ENCODE measurements at places on chromosomes 11 and 22.

- DNase-seq = no peak
Measured at GRCh38 chr11:22808571-22809197, 20.9 kb downstream of the SVIP start.

DNA sequence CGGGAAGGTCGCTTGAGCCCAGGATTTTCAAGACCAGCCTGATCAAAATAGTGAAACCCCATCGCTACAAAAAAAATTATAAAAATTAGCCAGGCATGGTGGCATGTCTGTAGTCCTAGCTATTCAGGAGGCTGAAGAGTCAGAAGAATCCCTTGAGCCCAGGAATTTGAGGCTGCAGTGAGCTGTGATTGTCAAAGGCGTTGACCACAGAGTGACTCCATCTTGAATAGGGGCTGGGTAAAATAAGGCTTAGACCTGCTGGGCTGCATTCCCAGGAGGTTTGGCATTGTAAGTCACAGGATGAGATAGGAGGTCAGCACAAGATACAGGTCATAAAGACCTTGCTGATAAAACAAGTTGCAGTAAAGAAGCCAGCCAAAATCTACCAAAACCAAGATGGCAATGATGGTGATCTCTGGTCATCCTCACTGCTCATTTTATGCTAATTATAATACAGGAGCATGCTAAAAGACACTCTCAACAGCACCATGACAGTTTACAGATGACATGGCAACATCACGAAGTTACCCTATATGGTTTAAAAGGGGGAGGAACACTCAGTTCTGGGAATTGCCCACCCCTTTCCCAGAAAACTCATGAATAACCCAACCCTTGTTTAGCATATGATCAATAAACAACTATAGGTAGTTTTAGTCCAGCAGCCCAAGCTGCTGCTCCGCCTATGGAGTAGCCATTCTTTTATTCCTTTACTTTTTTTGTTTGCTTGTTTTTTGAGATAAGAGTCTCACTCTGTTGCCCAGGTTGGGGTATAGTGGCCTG is 2.8 kb upstream of the RDX start:
- DNase-seq = no peak

GRCh38 chr22:48045369-48045768 is 1282.9 kb downstream of the TBC1D22A start:
- DNase-seq = no peak

GRCh38 chr11:33682446-33682845 is 18.2 kb downstream of the C11orf91 start:
- DNase-seq = no peak

DNA sequence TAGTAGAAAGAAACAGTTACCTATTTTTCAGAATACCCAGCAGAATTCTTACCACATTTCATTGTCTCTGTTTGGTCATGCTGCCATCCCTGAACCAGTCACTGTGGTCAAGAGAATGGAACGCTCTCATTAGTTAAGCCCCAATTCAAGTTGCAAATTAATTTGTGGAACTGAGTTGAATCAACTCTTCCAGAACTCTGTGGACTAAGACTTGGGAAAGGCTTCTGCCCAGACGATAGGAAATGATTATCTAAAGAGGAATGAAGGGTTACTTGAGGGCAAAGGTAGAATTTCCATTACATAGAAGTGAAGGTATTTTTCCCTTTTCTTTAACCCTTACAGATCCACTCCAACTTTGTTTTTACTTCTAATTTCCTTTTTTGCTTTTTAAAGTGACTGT is 286.4 kb downstream of the DYNC2H1 start:
- DNase-seq = no peak

DNA sequence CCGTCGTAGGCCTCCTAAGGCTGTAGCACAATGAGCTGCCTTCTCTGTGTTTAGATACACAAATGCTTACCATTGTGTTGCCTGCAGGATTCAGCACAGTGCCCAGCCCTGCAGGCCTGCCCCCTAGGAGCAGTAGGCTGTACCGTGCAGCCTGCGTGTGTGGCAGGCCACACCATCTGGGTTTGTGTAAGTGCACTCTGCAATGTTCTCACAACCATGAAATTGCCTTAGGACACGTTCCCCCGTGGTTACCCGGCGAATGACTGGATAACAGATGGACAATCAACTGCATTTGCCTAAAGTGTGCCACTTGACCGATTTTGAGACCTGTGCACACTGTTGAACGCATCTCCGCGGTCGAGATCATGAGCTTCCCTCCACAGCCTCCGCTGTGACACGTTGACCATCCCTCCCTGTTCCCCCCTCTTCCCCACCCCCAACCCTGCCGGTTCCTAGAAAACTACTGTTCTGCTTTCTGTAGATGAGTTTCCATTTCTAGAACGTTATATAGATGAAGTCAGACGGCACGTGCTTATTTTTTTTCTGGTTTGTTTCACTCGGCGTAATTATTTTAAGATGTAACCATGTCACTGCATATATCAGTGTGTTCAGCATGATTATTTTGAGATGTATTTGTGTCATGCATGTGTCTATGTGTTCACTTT is 22.2 kb upstream of the CTSD start:
- no peak for DNase-seq

All from erythroblast (primary cell).